ENCODE measurements at places on chromosomes 13 and 19. TPM values are rescaled to one million over a fixed set of nuclear protein-coding genes. Genes with fewer than 3 reads are reported as not detected.

Gene TMEM59L
- total RNA-seq: 6.1 TPM

Gene DAND5
- total RNA-seq: not detected

Gene CYP2F1
- not detected for total RNA-seq

Gene ARHGAP33
- total RNA-seq: 8.1 TPM

Gene PSG2
- not detected for total RNA-seq

Gene ZNF100
- not detected for total RNA-seq

Gene HSPB6
- 0.33 TPM for total RNA-seq

Gene ANGPTL8
- total RNA-seq: not detected

Gene KIR3DL2
- total RNA-seq: not detected

Gene CCDC169
- total RNA-seq: 0.37 TPM

Gene CACNA1A
- total RNA-seq: 0.09 TPM

Gene FAM216B
- total RNA-seq: not detected

Gene CNN1
- 0.35 TPM for total RNA-seq

Gene ZNF575
- total RNA-seq: 3.4 TPM

Gene FBXO27
- 2.7 TPM for total RNA-seq

Gene KHSRP
- 205 TPM for total RNA-seq

Gene LGALS4
- total RNA-seq: 1.6 TPM

Gene ZNF580
- total RNA-seq: 53.1 TPM

Gene SIGLEC9
- not detected for total RNA-seq

Gene PLIN3
- 161 TPM for total RNA-seq

Gene KIR2DL1
- total RNA-seq: not detected

Gene ZSCAN22
- 1.7 TPM for total RNA-seq

Gene TTC9B
- total RNA-seq: 0.34 TPM

Gene COL5A3
- 3.6 TPM for total RNA-seq
